ENCODE measurements at places on chromosomes 12 and 14.

DNA sequence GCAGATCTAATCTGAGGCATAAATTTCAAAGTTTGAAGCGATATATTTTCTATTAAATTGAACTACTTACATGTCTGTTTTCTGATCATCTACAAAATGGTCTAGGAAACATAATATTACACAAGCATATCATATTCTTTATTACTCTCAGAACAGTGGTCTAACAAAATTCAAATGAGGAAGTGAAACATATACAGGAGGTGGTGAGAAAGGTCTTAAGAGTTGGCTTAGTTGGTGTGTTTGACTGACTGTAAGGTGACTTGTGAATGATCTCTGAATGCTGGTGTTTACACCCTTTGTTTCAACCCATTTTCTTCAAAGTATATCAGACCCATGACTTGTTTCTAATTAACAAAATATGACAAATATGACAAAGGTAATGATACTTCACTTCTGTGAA, 1156.8 kb downstream of the SLC16A7 start:
- no peak for DNase-seq

DNA sequence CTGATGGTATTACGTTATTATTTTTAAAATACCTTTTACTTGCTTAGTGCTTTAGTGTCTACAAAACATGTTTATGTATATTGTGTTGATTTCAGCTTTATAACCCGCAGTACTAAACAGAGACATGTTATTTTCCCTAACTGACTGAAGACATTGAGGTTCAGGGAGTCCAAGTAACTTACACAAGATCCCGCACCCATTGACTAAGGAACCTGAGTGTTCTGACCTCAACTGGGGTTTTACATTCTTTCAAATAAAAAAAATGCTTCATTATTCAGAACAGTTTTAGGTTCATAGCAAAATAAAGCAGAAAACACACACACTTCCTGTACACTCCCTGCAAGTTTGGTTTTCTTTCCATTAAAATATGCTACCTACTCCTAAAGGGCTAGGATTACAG, 60.4 kb upstream of the METAP2 start:
- DNase-seq = no peak

DNA sequence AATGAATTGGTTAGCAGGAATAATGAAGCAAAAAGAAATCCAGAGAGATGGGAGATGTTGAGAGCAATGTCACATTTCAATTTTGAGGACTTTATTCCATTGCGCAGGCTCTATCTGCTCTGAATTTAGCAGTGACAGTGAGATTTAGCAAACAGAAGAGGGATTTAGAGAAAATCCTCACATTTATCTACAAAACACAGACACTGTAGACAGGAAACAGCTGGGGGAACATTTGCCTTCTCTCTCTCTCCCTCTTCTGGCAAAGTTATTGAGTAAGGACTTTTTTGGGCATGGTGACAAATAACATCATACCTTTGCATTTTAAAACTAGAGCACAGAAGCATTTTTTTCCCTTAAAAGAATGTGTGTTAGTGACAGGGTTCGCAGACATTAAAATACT, at the start of gene IGF1:
Gene IGF1, minus strand, starts transcription at position 158 of the 400 bp plus-strand sequence. CDS start 182 bp downstream, outside the sequence.
- DNase-seq = no peak

- DNase-seq = no peak
Observed at GRCh38 chr12:101653030-101653429, 44.4 kb upstream of the CHPT1 start.

DNA sequence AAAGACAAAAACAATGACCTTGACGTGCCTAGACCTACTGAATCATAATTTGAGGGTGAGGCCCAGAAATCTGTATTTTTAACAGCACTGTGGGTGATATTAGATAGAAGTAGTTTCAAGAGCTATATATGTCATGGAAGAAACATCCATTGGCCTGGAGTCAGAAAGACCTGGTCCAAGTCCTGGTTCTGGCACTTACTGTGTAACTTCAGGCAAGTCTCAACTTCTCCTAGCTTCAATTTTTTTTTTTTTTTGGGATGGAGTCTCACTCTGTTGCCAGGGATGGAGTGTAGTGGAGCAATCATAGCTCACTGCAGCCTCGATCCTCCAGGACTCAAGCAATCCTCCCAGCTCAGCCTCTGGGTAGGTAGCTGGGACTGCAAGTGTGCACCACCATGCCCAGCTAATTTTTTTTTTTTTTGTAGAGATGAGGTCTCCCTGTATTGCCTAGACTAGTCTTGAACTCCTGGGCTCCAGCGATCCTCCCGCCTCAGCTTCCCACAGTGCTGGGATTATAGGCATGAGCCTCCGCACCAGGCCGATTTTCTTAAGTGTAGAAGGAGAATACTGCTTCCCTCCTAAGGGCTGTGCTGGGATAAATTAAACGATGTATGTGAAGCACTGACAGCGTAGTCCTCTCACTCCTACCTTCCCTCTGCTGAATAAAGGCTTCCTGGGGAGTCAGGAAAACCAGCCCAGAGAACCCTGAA, 14.3 kb upstream of the GPX2 start:
- no peak for DNase-seq

GRCh38 chr12:18576648-18577047, 161.2 kb downstream of the PLCZ1 start:
- DNase-seq = no peak

DNA sequence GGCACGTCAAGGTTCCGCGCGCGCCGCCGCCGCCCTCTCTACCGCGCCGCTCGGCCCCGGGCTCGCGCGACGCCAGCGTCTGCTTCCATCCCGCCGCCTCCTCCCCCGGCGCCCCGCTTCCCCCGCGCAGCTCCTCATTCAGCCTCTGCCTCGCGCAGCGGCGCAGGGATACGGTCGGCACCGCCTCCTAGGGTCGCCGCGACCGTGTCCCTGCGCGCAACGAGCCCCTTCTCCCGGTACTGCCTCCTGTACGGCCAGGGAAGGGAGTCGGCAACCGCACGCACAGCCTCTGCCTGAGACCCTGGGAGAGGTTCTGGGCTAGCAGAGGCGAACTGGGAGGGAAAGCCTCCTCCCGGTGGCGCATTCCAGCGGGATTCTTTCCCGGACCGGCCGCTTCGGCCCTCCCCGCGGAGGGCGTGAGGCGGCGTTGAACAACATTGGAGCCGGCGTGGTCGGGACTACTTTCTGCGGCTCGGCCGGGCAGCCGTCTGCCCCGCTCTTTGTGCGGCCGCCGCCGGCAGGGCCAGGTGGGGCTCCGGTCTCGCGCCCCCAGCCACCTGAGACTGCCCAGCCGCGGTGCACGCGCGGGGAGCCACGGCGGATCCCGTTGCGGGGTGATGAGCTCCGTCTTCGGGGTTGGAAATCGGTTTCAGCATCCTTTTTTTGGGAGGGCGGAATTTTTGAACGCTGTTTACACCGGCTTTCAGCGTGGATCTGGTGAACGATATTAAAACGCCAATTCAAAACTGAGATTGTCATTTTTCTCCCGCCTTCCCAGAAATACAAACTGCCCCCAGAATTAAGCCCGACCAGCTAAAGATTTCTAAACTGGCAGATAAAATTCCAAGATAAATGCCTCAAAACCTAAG, at the start of gene LRP6:
Gene LRP6, minus strand, starts transcription at position 172 of the 869 bp plus-strand sequence. CDS start 309 bp downstream, outside the sequence.
- peak; percentile 42 for DNase-seq

DNA sequence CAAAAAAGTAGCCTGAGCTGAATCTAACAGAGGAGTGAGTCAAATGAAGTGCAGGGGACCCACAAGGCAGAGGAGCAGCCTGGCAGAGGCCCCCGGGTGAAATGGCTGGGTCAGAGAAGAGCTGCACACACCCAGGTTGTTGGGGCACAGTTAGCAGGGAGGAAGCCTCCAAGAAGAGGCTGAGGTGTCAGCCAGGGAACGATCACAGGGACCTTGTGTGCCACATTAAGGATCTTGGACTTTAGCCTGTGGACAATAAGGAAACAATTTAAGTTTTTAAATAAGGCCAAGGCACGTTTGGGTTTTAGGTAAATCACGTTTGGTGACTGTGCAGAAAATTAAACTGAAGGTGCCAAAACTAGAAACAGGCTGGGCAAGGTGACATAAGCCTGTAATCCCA, 35.1 kb downstream of the OR10P1 start:
- no peak for DNase-seq

DNA sequence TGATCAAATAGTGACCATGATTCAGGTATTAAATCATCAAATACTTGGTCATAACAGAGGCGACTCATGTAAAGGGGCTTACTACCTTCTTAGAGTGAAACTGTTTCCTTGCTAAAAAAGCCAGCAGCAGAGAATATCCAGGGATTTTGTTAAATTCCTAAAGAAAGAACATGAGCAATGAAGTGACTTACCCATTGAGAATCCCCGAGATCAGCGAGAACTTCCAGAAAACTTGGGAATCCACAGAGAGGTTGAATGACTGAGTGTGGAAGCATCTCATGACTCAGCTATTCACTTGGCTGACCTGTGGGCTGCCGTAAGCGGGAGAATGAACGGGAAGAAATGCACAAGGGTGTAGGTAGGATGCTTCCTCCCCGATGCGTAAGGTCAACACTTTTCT, 85.3 kb upstream of the KCNA1 start:
- DNase-seq = no peak

Measured in stimulated activated CD8-positive, alpha-beta memory T cell treated with anti-CD3 and anti-CD28 coated beads, Interleukin-4, amount 100 ng/mL, for 1 hour (primary cell).